ENCODE measurements at places on chromosomes 16 and 17.

DNA sequence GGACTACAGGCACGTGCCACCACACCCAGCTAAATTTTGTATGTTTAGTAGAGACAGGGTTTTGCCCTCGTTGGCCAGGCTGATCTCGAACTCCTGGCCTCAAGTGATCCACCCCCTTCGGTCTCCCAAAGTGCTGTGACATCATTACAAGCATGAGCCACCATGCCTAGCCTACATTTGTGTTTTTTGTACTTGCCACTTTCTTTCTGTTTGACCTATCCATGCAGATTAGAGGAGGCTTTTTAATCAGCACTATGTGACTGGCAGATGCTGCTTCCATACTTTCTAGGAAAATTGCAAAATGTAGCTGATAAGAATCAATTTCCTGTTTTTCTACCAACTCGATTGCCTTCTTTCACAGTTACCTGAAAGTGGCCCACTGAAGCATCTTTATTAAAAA, 57.3 kb downstream of the B9D1 start:
- DNase-seq, result peak; percentile 43

GRCh38 chr17:58172369-58173071, 5.7 kb downstream of the OR4D2 start:
- no peak for DNase-seq

DNA sequence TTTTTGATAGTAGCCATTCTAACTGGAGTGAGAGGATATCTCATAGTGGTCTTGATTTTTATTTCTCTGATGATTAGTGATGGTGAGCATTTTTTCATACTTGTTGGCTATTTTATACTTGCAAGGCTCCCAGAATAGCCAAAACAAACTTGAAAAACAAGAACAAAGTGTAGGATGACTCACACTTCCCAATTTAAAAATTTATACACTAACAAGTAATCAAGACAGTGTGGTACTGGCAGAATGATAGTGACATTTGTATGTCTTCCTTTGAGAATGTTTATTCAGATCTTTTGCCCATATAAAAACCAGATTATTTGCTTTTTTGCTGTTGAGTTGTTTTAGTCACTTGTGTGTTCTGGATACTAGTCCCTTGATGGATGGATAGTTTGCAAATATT, 17.8 kb downstream of the SPECC1 start:
- DNase-seq, result no peak

DNA sequence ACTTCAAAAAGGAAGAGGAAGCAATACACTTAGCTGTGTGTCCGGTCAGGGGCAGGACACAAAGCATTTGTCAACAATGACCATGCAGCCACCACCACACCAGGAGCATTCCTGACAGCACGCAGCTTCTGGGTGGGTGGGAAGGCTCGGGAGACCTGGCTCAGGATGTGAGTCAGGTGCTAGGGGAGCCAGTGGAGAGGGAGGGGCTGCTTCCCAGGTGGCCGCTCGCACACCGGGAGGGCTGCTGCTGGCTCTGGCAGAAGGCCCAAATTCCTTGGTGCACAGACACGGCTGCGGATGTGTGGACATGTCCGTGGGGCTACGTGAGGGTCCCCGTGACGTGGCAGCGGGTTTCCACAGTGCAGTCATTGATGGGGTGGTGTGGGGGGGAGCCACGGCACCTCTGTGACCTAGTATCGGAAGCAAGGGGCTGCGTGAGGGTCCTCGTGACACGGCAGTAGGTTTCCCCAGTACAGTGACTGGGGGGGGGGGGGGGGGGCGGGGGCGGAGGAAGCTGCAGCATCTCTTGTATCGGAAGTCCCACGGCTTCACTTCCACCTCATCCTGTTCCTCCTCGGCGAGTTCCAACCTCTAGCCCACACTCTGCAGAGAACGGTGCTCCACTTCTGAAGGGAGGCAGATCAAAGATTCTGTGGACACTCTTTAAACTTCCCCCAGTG, 112.8 kb downstream of the ZNF778 start:
- no peak for DNase-seq

DNA sequence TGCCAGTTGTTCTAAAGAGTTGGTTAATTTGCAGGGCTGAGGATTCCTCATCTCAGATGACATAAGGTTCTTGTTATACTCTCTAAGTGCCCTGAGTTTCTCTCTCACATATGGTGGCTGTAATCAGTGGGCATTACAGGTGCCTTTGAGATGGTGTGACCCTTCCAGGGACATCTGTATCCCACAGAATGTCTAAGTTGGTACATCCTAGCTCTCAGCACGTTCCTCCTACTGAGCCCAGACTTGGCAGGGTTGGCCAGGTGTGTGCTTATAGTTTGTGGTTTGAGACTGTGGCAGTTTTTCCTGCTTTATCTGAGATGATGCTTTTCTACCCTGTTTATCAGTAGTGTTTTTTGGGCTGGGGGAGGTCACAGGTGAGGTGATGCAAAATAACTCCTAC, 36.3 kb downstream of the SPECC1 start:
- no peak for DNase-seq
